ENCODE measurements at places on chromosomes 7 and 10.

GRCh38 chr10:14507176-14507575 lies 176.5 kb upstream of the FRMD4A start:
- no peaks in the 10 kb centered on the region for H3K36me3 ChIP-seq
- no peak overlapping the region for H3K27ac ChIP-seq
- H3K4me3 ChIP-seq: no peak overlapping the region
- no peaks in the 10 kb centered on the region for H3K4me1 ChIP-seq
- H3K27me3 ChIP-seq: no peaks in the 10 kb centered on the region
- DNase-seq: no peak

GRCh38 chr7:134562136-134562535 lies 13.2 kb downstream of the AKR1B15 start:
- H3K27ac ChIP-seq: peak overlapping the region; percentile 84
- peak overlapping the region; percentile 3 for H3K4me3 ChIP-seq
- H3K27me3 ChIP-seq: no peaks in the 10 kb centered on the region
- DNase-seq: no peak
- H3K4me1 ChIP-seq: peaks cover 62% of the 10 kb centered on the region

GRCh38 chr10:46287846-46288477 lies 1.2 kb downstream of the ANTXRL start:
- no peaks in the 10 kb centered on the region for H3K36me3 ChIP-seq
- DNase-seq: no peak
- peaks cover 14% of the 10 kb centered on the region for H3K4me1 ChIP-seq

DNA sequence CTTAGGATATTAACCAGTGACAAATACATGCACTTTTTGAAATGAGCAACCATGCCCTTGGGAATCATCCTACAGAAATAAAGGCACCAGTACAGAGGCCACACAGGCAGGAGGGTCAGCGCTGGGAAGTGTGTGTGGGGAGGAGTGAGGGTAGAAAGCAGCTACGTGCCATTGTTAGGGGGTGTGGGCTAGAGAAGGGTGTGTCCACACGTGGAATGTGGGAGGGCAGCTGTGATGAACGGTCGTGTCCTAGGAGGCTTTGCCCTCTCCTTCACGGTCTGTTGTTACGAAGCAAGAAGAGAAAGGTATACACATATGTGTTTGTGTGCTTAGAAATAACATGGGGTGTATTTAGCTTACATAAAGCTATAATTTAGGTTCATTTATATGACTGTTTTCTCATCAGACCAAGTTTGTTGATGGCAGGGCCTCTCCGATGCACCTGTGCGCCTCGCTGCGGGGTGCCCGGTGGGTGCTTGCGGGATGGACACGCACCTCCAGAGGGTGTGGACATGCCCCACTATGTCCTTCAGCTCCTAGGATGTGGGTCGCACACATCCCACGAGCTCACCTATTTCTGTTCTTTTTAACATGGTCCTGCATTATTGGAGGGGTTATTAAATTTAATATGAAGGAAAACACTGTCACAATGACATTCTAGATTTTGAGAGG lies 16.9 kb upstream of the GET4 start:
- H3K4me1 ChIP-seq: no peaks in the 10 kb centered on the region
- no peak overlapping the region for H3K27ac ChIP-seq
- no peak for DNase-seq
- no peak overlapping the region for H3K4me3 ChIP-seq
- peaks cover 38% of the 10 kb centered on the region for H3K36me3 ChIP-seq
- H3K27me3 ChIP-seq: no peaks in the 10 kb centered on the region

DNA sequence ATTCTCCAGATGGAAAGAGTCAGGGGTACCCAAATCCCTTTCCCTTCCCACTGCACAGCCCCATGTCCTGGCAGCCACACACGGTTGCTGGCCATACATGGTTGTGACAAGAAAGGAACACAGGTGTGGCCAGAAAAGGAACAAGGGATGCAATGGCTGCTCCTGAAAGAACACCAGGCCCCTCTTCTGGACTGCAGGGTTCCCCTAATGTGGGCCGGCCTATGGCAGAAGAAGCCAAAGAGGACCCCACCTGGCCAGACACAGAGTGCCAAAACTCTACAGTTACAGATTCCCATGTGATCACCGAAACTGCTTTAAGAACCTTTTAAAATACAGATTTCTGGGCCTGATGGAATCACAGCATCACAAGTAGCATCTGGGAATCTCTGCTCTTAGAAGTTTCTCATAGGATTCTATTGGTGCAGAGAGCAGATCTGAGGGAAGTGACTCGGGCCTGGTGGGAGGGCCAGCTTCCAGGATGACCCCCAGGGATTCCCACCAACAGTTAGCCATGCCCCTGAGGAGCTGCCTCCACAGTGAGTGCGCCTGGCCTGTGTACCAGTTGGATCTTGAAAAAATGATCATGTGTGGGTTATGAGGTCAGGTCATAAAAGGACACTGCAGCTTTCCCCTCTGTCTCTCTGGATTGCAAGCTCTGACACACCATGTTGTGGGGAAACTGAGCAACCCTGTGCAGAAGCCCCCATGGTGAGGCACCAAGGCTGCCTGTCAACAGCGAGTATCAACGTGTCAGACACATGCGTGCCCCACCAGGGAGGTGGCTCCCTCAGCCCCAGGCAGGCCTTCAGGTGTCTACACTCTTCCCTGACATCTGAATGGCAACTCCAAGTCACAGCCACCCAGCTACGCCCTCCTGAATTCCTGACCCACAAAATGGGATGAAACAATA lies 89.6 kb upstream of the LANCL2 start:
- H3K4me3 ChIP-seq: no peak overlapping the region
- no peak overlapping the region for H3K27ac ChIP-seq
- H3K36me3 ChIP-seq: no peaks in the 10 kb centered on the region
- DNase-seq: no peak
- no peaks in the 10 kb centered on the region for H3K4me1 ChIP-seq

DNA sequence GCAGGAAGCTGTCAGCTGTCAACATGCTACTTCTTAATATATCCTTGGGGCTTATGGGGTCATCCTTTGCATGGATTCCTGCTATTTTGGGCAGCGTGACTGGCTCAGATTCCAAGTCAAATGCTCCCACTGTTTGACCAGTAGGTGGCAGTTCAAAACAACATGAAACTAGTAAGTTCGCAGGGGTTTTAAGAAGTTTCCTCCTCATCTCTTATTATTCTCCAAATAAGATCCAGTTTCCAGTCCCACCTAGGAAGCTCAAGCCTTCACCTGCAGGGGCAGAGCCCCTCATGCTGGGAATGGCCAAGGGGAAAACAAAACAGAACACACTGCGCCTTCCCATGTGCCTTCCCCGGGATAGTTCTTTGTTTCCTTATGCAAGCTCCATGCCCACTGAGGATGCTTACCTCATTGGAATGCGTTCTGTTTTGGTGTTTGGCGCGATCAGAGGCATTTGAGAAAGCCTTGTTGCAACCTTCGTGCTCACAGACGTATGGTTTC lies 259.8 kb downstream of the GLI3 start:
- no peak for DNase-seq
- H3K27me3 ChIP-seq: no peaks in the 10 kb centered on the region
- H3K4me3 ChIP-seq: no peak overlapping the region
- peaks cover 35% of the 10 kb centered on the region for H3K36me3 ChIP-seq
